ENCODE measurements at places on chromosomes 1 and 21.

GRCh38 chr1:200795156-200795555 lies 56.5 kb downstream of the CAMSAP2 start:
- DNase-seq: peak; percentile 20

- no peak for DNase-seq
Observed at GRCh38 chr1:194300340-194300739, 1113.9 kb upstream of the B3GALT2 start.

DNA sequence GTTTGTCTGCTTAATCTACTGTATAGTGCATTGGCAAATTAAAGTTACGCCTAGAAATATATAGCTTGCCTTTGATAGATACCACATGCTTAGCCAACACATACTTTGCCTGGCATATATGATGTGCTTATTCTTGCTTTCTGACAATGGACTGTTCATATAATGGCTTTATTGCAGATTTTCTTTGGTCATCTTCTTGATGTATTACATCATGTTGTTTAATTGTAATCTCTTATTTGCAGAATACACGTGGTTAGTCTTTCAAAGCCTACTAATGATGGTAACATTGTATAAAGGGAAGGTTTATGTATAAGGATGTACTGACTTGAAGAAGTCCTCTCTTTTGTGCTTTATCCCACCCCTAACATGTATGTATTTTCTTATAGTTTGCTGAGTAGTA lies 201.5 kb downstream of the PDE4B start:
- DNase-seq: no peak

DNA sequence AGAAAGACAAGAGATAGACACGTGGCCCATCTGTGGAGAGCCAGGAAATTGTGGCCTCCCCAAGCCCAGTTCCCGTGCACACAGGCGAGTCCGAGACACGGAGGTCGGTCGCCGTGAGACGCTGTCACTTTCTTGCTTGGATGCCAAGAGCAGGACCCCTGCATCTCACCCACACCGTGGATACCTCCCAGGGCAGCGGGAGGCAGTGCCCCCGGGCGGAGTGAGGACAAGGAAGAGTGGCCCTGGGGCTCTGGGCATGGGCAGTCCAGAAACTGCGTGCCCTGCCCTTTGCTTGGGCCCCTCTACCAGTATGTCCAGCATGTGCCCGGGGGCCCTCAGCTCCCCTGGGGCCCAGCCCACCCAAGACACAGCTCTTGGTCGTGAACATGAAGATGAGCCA lies 24.7 kb upstream of the ARHGEF16 start:
- no peak for DNase-seq

DNA sequence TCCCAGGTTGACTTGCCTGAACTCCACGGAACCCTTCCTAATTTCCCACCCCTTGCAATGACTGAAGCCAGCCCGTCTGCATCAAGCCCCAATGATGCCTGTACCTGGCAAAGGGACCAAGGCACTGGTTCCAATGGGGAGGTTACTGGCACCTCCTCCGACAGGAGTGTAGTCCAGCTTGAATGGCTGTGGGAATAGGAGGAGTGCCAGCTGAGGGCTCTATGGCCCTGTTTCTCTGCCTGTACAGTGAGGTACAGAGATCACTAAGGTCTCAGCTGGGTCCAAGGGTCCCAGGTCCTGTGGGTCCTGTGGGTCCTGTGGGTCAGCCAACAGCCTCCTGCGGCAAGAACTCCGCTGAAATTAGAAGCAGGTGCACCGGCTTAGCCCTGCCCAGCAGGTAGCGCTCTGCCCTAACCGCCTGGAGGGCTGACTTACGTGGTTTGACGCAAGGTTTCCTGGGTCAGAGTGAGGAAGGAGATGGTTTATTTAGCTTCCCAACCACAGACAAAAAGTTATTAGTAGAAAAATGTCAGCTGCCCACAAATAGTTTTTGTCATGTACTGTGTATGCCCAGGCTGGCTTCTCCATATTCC lies 9.9 kb upstream of the SPRR4 start:
- DNase-seq: no peak

GRCh38 chr21:28310711-28311110 lies 682.0 kb downstream of the LTN1 start:
- no peak for DNase-seq

- no peak for DNase-seq
Observed at GRCh38 chr21:43867332-43867703, 2.3 kb downstream of the AGPAT3 start.

DNA sequence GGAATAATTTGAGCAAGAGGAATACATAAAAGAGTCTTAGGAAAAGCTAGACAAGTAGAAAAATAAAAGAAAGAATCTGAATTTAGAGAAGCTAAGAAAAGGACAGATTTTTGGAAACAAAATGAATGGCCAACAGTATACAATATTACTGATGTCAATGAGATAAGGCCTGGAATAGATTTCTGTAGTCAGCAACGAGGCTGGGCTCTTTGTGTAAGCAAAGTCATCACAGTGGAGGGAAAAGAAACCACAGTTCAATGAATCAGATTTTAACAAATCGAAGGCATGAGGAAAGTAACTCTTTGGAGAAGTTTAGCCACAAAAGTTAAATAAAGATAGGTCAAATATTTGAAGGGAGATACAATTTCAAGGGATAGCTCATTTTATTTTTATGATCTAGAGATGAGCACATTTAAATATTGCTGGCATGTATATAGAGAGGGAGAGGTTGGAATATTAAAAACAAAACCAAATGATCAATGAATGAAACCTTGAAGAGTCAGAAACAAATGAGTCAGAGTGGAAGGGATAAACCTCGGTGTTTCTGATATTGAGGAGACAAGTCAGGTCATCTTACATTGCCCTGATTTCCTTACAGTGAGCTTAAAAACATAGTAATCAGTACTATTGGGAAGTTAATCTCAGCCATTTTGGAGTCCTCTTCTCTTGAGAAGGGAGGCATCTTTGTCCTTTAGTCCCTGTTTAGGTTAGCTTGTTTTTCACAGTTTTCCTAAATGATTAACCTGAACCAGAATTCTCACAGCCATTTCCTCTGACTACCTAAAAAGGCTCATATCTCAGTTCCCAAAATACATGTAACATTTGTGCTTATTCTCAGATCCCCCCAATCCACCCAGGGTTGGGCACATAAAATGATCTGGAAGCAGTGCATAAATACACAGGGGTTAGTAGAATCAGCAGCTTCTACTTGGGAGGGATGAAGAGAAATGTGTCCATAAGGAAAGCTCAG lies 620.0 kb upstream of the B3GALT2 start:
- no peak for DNase-seq

DNA sequence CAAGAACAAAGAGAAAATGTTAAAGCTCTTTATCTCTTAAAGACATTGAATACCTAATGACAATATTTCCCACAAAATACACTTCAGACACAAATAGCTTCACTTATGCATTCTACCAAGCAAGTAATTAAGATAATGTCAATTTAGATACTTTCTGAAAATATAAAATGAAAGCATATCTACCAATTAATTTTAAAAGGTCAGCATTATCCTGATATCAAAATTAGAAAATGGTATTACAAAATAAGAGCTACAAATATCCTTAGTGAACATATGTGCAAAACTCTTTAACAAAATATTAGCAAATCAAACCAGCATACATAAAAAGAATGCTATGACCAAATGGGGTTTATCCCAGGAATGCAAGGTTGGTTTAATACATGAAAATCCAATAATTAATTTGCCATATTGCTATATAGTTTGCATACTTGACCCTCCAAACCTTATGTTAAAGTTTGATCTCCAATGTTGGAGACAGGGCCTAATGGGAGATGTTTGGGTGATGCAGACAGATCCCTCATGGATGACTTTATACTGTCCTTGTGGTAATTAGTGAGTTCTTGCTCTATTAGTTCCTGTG lies 4.2 kb upstream of the KIFAP3 start:
- DNase-seq: no peak

- DNase-seq: no peak
Observed at GRCh38 chr1:57377339-57378139, 46.3 kb downstream of the DAB1 start.

- DNase-seq: no peak
Observed at GRCh38 chr1:91883470-91883869, 2.5 kb downstream of the TGFBR3 start.

- no peak for DNase-seq
Observed at GRCh38 chr1:93042187-93043056, 36.7 kb upstream of the MTF2 start.

DNA sequence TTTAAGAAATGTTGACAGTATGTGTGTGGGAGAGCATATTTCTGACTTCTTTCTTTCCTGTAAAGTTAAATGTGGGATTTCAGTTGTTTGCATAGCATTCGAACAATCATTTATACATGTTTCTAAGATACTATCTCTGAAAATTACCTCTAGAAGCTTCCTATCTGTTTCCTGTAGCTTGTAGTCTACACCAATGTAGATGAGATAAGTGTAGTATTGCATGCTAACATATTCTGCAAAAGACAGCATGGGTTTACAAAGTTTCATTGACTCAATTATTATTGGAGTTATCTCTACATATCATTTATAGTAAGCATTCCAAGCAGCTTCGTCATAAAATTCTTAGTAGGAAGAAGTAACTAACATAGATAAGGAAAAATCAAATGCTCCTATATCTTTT lies 98.9 kb upstream of the DPYD start:
- DNase-seq: no peak

- no peak for DNase-seq
Observed at GRCh38 chr1:117675907-117676430, 70.1 kb downstream of the TENT5C start.

DNA sequence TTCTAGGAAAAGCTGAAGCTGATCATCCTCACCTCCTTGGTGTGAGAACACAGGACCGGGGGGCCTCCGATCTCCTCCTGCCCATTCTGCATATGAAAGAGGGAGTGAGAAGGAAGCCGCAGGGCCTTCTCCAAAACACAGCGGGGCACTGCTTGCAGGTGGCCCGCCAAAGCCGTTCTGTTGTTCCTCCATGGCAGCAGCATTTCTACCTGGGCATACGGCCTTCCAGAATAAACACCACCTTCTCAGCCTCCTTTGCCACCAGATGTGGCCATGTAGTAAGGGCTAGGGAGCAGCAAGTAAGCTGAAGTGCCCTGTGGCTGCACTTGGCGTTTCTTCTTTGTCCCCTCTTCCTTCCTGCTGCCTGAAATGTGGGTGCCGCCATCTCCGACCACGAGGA lies 214.9 kb downstream of the TOMM20 start:
- no peak for DNase-seq

DNA sequence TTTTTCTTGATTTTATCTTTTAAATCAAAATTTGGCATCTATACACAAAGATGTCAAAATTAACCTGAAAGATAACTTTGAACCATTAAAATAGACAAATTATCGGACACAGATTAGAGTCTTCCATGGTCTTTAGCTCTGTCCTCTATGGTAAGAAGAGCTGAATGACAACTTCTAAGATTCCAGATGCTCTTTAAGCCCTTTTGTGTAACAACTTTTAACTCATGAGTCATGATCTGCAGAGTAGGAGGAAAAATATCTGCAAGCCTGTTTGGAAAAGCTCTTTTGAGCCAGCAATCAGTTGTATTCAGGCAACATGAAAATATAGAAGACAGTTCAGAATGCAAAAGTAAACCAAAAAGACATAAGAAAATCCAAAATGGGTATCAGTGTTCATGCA lies 37.8 kb downstream of the TTC13 start:
- DNase-seq: no peak

GRCh38 chr1:204495078-204495753 lies 611 bp upstream of the PIK3C2B start:
- no peak for DNase-seq

DNA sequence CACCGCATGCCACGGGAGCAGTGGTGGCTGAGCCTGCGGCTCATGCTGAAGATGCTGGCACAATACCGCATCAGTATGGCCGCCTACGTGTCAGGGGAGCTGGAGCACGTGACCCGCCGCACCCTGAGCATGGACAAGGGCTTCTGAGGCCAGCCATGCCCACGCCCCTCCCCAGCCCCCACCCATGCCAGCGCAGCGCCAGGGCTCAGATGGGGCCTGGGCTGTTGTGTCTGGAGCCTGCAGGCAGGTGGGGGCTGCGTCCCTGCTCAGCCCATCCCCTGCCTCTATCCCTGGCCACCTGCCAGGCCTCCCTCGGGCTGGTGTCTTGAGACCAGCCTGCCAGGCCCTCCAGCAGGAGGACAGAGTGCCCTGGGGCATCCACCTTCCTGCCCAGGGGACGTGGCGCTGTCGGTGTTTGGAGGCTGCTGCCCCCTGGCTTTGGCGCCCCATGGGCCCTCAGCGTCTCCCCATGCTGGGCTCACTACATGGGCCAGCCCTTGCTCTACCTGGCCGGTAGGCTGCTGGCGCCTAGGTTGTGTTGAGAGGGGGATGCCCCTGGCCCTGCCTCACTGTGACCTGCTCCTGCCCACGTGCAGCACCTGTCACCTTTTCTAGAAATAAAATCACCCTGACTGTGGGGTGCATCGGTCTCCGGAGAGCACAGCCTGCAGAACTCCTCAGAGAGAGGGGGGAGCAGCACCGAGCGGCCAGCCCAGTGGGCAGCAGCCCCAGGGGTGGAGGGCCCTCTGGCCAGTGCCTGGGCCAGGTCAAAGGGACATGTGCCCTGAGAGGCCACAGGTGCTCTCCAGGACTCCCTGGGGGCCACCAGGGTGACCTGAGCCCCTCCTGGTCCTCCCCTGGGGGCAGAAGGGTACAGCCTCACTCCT lies 12.2 kb downstream of the CFAP410 start:
- DNase-seq: no peak

DNA sequence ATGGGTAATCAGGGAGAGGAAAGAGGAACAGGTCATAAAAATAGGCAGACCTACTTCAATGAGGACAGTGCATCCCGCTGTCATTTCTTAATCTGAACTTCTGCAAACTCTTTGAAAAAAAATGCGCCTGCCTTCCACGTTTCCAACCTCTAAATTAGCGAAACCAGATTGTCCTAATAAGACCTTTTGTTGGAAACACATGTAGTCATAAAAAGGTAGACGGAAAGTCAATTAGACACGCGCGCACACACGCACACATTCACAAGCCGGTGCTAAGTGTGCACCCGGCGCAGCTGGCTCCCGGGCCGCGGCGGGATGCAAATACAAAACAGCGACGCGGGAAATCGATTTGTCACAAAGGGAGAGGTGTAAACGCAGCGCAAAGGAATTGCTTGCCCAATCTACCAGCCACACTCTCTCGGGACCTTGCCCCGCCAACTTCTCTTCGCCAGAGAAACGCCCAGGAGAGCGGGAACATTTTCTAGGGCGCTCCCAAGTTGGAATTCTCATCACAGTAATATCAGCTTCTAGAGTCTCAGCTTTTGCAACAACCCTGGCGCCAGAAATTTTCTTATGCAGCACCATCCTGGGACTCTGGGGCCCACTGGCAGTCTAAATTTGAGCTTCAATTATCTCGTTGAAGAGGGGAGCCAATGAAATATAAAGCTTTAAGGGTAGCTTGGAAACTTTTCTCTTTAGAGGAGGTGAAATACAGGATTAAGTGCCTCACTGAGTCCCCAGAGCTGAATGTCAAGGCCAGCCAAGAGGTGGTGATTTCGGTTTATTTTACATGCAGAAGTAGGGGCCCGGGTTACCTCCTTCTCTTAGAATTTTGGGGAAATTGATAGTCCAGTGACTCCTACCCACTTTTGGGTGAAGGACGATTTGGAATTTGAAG lies 4.5 kb downstream of the PRRX1 start:
- DNase-seq: no peak

GRCh38 chr1:218817071-218817470 lies 356.6 kb upstream of the LYPLAL1 start:
- DNase-seq: no peak
